Tibial nerve (tissue), 4 donors: ENCODE measurements at places on chromosomes 3 and 15. TPM values are rescaled to one million over a fixed set of nuclear protein-coding genes. Genes with fewer than 3 reads are reported as not detected.

GRCh38 chr3:68997887-68998286, 15.6 kb downstream of the EOGT start:
- H3K36me3 ChIP-seq = peaks cover 6% of the 10 kb centered on the region
- H3K4me3 ChIP-seq = no peak overlapping the region
- no peaks in the 10 kb centered on the region for H3K27me3 ChIP-seq
- no peaks in the 10 kb centered on the region for H3K4me1 ChIP-seq
- no peak for DNase-seq

- H3K27me3 ChIP-seq = no peaks in the 10 kb centered on the region
- no peaks in the 10 kb centered on the region for H3K36me3 ChIP-seq
- H3K4me3 ChIP-seq = no peak overlapping the region
- no peak for DNase-seq
- no peak overlapping the region for H3K27ac ChIP-seq
These were observed 17.7 kb downstream of the FRMD4B start for GRCh38 chr3:69368129-69368741.

DNA sequence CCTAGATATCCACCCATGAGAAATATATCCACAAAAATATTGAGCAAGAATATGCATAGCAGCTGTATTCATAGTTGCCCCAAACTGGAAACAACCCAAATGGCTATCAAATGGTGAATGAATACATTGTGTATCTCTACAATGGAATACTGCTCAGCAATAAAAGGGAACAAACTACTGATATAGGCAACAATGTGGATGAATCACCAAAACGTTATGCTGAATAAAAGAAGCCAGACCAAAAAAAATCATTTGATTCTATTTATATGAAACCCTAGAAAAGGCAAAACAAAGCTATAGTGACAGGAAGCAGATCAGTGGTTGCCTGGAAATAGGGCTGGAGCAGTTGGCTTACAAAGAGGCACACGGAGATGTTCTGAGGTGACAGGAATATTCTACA, 15.5 kb upstream of the CMTM7 start:
- H3K36me3 ChIP-seq = no peaks in the 10 kb centered on the region
- no peak overlapping the region for H3K27ac ChIP-seq
- peaks cover 6% of the 10 kb centered on the region for H3K4me1 ChIP-seq
- H3K4me3 ChIP-seq = no peak overlapping the region
- no peak for DNase-seq

Gene LCTL
- 8.2 TPM for total RNA-seq

- no peak overlapping the region for H3K27ac ChIP-seq
- H3K36me3 ChIP-seq = no peaks in the 10 kb centered on the region
- no peak for DNase-seq
- peaks cover 34% of the 10 kb centered on the region for H3K4me1 ChIP-seq
- H3K4me3 ChIP-seq = no peak overlapping the region
These were observed 66.2 kb upstream of the UBE2E1 start for GRCh38 chr3:23739536-23739935.

DNA sequence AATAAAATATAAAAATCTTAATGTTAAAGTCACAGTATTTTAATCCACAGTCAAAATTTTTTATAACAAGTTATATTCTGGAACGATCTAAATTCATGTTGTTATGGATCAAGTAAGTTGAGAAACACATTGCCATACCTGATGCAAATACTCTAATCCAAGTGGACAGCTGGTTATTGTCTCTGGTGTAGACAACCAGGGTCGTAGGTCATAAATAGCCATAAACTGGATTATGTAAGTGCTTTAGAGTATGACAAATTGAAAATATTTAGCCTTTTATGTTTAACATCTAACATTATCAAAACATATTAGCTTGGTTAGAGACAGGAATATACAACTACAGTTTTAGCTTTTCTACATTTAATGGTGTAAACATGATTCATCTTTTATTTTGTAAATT, 53.0 kb downstream of the PLSCR2 start:
- H3K27me3 ChIP-seq = no peaks in the 10 kb centered on the region
- no peak for DNase-seq
- no peak overlapping the region for H3K27ac ChIP-seq
- H3K4me1 ChIP-seq = no peaks in the 10 kb centered on the region

DNA sequence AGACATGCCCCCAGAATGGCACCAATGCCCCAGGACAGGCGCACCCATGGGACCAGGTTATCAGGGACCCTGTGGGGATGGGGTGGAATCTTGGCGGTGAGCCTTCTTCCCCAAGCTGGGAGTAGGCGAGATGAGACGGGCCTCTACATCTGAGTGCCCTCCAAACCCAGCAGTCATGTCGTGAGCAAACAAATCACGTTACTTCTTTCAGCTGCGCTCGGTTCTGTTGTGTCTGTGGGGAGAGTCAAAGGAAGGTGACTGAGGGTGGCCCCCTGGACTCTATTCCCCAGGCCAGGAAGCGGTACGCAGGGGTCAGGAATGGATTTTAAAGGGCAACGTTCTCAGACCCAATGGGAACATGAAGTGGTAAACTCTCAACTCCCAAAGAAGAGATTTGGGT, 2.8 kb downstream of the GOLGA6L2 start:
- H3K27ac ChIP-seq = no peak overlapping the region
- no peaks in the 10 kb centered on the region for H3K36me3 ChIP-seq
- H3K27me3 ChIP-seq = no peaks in the 10 kb centered on the region
- H3K4me1 ChIP-seq = no peaks in the 10 kb centered on the region
- DNase-seq = no peak
- no peak overlapping the region for H3K4me3 ChIP-seq

Gene SKOR1
- 1.5 TPM for total RNA-seq

- no peaks in the 10 kb centered on the region for H3K4me1 ChIP-seq
- no peak overlapping the region for H3K4me3 ChIP-seq
- DNase-seq = no peak
- H3K27me3 ChIP-seq = no peaks in the 10 kb centered on the region
These were observed 431.9 kb upstream of the AGTR1 start for GRCh38 chr3:148265841-148266240.

GRCh38 chr15:48992096-48992495, 28.4 kb upstream of the SHC4 start:
- no peak for DNase-seq
- H3K4me1 ChIP-seq = no peaks in the 10 kb centered on the region
- H3K36me3 ChIP-seq = no peaks in the 10 kb centered on the region
- H3K4me3 ChIP-seq = no peak overlapping the region

GRCh38 chr15:101449471-101450402, 39.8 kb downstream of the PCSK6 start:
- no peak overlapping the region for H3K4me3 ChIP-seq
- peak overlapping the region; percentile 20 for H3K27ac ChIP-seq
- H3K27me3 ChIP-seq = no peaks in the 10 kb centered on the region
- no peak for DNase-seq
- peaks cover 27% of the 10 kb centered on the region for H3K4me1 ChIP-seq
- H3K36me3 ChIP-seq = no peaks in the 10 kb centered on the region

GRCh38 chr3:170605490-170605889, 19.6 kb upstream of the SLC7A14 start:
- H3K4me3 ChIP-seq = no peak overlapping the region
- H3K27me3 ChIP-seq = no peaks in the 10 kb centered on the region

DNA sequence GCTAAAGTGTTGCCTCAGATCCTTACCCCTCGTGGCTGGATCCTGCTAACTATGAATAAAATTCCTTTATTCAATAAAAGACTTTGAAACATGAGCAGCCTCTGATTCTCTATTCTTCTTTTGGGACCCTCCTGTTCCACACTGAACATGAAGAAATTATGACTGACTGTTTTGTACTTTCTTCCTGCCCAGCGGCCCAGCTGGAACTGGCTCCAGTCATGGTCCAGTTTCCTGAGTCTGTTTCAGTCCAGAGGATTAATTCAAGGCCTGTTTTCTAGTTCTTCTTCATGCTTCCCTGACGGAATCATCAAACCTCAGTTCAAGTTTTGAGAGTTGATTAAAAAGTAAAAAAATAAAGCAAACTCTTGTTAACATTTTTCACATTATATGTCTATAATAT, 52.6 kb upstream of the CP start:
- no peak for DNase-seq
- H3K4me1 ChIP-seq = no peaks in the 10 kb centered on the region
- H3K27ac ChIP-seq = peak overlapping the region; percentile 19

DNA sequence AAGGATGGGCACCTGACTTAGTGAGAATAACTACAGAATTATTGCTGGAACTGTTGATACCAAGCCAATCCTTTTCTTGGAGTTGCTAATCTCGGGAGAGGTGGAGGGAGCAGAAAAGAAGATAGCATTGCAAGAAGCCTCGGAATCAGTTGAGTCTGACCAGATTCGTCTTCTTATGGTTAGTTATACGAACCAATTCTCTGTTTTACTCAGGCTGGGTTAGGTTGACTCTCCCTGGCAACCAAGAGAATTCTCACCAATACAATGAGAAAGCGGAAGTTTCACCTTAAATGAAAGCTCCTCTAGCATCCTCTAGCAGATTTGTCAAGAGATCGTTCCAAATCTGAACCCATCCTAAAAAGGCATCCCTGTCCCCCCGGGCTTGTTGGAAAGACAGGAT, 43.5 kb upstream of the UBE2E1 start:
- no peak overlapping the region for H3K4me3 ChIP-seq
- no peaks in the 10 kb centered on the region for H3K36me3 ChIP-seq
- DNase-seq = no peak
- H3K27me3 ChIP-seq = no peaks in the 10 kb centered on the region

- no peak overlapping the region for H3K27ac ChIP-seq
- H3K36me3 ChIP-seq = no peaks in the 10 kb centered on the region
- H3K4me3 ChIP-seq = no peak overlapping the region
- no peaks in the 10 kb centered on the region for H3K27me3 ChIP-seq
These were observed 65.6 kb downstream of the ZNF148 start for GRCh38 chr3:125309476-125309875.

DNA sequence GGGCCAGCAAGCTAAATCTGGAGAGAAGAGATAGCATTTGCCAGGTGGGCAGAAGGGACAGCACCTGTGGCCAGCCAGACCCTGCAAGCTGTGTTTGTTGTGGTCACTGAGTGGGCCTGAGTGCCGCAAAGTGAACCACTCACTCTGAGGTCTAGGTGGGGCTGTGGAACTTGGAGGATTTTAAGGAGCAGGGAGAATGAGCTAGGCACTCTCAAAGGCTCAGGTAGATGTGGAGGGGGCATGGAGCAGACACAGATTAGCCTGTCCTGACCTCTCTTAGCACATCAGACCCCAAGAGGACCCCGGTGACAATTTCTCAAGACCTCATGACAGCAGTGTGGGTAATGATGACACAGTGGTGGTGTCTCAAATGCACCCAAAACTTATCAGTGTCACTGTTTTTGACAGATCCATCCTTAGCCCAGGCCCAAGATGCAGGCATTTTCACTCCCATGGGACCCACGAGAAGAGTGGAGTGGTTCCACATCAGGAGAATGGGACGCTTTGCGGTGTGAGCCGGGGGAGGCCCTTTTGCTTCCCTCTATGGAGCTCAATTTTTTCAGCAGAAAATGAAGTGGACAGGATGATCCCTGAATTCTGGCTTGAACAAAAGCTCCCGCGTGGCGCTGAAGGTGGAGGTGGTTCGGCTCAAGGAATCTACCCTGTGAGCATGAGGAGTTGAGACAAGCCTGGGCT, 43.8 kb upstream of the TLE3 start:
- no peak for DNase-seq
- no peaks in the 10 kb centered on the region for H3K27me3 ChIP-seq
- H3K27ac ChIP-seq = no peak overlapping the region

Gene CCR2
- 4.8 TPM for total RNA-seq

Gene CMTM8
- total RNA-seq = 2.9 TPM

DNA sequence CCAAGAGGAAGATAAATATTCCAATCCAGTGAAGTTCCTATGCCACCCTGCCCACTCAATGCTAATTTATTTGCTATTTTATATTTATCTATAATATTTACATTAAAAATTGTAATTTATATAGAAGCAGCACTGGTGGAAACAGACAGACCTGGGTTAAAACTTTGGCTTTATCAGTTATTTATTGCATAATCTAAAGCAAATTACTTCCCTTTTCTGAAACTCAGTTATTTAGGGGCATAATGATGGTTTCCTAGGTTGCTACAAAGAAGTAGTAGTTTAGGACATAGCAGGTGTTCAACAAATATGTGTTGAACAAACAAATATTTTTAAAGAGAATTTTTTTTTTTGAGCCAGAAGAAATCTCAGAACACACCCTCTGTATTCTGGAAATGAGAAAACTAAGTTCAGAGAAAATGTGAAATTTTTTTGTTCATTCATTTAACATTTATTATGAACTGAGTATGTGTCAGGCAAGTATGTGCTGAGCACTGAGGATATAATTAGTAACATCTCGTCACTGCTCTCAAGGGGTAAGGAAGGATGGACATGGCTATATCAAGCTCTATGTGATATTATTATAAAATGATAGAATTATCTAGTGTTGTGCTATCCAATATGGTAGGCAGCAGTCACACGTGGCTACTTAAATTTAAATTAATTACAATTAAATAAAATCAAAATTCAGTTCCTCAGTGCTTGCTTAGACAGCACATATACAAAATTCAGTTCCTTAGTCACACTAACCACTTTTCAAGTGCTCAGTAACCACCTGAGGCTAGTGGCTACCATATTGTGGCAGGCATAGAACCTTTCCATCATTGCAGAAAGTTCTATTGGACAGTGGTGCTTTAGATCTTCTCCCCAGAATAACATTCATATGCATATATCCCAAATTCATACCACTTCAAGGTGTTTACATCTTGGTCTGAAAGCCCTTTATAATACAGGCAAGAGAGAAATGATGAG, 7.0 kb upstream of the UBE2Q2 start:
- no peak for DNase-seq
- H3K27me3 ChIP-seq = no peaks in the 10 kb centered on the region
- no peaks in the 10 kb centered on the region for H3K4me1 ChIP-seq
- H3K27ac ChIP-seq = no peak overlapping the region
- no peaks in the 10 kb centered on the region for H3K36me3 ChIP-seq

DNA sequence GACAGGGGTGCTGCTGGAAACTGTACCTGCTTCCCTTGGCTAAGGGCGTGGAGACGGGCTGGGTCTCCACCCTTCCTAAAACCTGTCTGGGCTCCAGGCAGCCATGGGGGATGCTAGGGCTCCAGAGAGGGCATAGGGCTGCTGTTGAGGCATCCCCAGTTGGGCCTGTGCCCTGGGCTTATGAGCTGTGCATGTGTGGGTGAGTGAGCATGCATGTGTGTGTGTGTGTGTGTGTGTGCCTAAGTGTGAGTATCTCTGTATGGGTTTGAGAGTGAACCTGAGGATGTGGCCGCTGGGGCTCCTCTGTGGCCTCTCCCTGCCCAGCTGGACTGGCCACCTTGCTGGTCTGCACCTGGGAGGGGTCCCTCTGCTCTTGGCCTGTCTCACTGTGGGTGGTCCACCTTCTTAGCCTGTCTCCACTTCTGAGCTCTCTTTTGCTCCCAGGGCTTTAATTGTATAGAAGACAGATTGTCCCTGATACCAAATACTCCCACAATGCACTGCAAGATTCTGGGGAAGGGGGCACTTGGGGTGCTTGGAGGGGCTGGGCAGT, 11.9 kb upstream of the TMEM115 start:
- H3K4me1 ChIP-seq = no peaks in the 10 kb centered on the region
- H3K4me3 ChIP-seq = no peak overlapping the region
- no peak overlapping the region for H3K27ac ChIP-seq
- DNase-seq = no peak
- H3K27me3 ChIP-seq = no peaks in the 10 kb centered on the region
- H3K36me3 ChIP-seq = no peaks in the 10 kb centered on the region
